Fibroblast of skin of left quadriceps (primary cell): ENCODE measurements at places on chromosomes 2 and 18.

- no peak for DNase-seq
Observed at GRCh38 chr18:22045221-22045918, 124.0 kb upstream of the GATA6 start.

GRCh38 chr18:50193796-50194630 is 934 bp downstream of the MYO5B start:
- no peak for DNase-seq

DNA sequence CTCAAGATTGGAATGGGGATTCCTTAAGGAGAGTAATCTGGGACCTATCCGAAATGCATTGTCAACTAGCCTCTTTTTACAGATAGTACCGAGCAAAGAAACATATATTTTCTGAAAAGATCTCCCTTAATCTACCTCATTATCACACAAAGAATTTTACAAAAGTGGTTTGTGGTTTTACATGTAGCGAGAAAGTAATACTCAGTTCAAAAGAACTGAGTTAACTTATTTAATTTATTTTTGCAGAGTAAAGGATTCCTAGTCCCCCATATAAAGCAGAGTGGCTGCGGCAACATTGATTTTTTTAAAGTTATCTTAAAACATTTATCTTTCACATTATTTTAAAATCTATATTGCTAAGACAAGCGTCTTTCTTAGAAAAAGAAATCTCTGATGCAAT is 15.9 kb upstream of the SOS1 start:
- DNase-seq = no peak

- no peak for DNase-seq
Observed at GRCh38 chr18:58180738-58181353, 136.8 kb downstream of the NEDD4L start.

DNA sequence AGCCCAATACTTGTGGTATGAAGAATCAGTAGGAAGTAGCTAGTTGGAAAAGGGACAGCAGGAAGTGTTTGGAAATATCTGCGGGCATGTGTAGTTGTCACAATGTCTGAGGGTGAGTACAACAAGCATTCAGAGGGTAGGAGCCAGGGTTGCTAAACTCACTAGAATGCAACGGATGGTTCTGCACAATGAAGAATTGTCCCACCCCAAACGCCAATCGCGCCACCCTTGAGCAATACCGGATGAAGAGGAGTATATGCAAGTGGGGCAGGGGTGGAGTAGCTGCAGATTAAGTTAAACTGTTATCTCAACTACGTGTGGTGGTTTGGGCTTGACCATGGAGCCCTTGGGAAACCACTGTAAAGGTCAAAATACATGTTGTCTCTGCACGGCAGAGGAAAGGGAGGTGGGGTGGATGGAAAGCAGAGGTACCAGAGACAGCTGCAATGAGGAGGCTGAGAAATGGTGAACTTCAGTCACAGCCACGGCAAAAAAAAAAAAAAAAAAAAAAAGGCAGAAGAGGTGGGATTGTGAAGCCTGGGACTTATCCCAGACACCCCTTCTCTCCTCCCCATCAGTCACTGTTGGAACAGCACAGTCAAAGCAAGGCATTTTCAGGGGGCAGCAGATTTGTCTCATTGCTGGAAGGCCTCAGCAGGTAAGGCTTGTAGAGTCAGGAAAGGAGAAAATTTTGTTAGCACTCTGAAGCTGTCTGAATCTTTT is 5.2 kb downstream of the CCL20 start:
- DNase-seq = no peak
